ENCODE measurements at places on chromosomes 2 and 18. TPM values are rescaled to one million over a fixed set of nuclear protein-coding genes. Genes with fewer than 3 reads are reported as not detected.

TMEM37 gene
- total RNA-seq, result 0.37 TPM

DNA sequence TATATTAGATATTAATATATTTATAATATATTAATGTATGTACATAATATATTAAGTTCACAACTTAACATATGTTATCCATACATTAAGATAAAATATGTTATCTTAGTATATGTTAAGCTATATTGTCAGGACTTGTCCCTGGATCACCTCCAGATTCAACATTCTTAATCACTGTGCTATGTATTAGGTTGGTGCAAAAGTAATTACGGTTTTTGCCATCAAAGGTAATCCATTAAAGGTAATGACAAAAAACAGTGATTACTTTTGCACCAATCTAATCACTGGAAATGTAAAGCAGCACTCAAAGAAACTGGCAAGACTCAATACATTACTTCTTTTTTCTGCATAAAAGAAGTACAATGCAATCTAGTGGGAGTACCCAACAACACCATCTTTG is 1099.0 kb upstream of the SLC39A10 start:
- DNase-seq, result no peak
- no peaks in the 10 kb centered on the region for H3K36me3 ChIP-seq
- no peak overlapping the region for H3K27ac ChIP-seq
- H3K4me3 ChIP-seq, result no peak overlapping the region
- H3K27me3 ChIP-seq, result no peaks in the 10 kb centered on the region
- no peaks in the 10 kb centered on the region for H3K4me1 ChIP-seq

DUSP2 gene
- total RNA-seq, result 234 TPM

SDC1 gene
- 0.10 TPM for total RNA-seq

GRCh38 chr2:48131539-48132270 is 225.4 kb upstream of the FBXO11 start:
- H3K27ac ChIP-seq, result no peak overlapping the region
- H3K4me1 ChIP-seq, result no peaks in the 10 kb centered on the region
- no peaks in the 10 kb centered on the region for H3K36me3 ChIP-seq
- H3K4me3 ChIP-seq, result no peak overlapping the region
- H3K27me3 ChIP-seq, result no peaks in the 10 kb centered on the region

IAH1 gene
- total RNA-seq, result 49.7 TPM

GRCh38 chr18:10374636-10375293 is 79.7 kb upstream of the APCDD1 start:
- no peak for DNase-seq
- no peaks in the 10 kb centered on the region for H3K27me3 ChIP-seq
- H3K27ac ChIP-seq, result no peak overlapping the region
- no peaks in the 10 kb centered on the region for H3K4me1 ChIP-seq
- no peaks in the 10 kb centered on the region for H3K36me3 ChIP-seq

GRCh38 chr18:13680612-13681011 is 45.7 kb downstream of the FAM210A start:
- H3K27ac ChIP-seq, result no peak overlapping the region
- peaks cover 3% of the 10 kb centered on the region for H3K36me3 ChIP-seq
- no peaks in the 10 kb centered on the region for H3K4me1 ChIP-seq

DNA sequence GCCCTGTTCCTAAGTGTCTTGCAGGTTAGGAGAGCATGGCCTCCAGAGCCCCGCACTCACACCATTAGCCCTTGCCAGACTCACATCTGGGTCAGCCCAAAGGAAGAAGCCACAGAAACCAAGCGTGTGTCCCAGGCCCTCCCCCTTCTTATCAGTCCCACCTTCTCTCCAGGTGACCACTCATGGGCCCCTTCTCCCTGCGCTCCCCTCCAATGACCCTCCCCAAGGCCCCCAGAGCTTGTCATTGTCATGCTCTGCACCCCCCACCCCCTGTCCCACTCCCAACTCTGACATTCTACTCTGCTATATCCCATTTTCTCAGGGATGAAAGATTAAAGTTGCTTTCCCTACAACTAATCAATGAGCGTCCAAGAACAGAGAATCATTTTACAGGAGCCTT is 30.1 kb downstream of the CAPN14 start:
- H3K4me1 ChIP-seq, result no peaks in the 10 kb centered on the region
- no peaks in the 10 kb centered on the region for H3K27me3 ChIP-seq
- no peak overlapping the region for H3K27ac ChIP-seq

HADHB gene
- 67.3 TPM for total RNA-seq

DNA sequence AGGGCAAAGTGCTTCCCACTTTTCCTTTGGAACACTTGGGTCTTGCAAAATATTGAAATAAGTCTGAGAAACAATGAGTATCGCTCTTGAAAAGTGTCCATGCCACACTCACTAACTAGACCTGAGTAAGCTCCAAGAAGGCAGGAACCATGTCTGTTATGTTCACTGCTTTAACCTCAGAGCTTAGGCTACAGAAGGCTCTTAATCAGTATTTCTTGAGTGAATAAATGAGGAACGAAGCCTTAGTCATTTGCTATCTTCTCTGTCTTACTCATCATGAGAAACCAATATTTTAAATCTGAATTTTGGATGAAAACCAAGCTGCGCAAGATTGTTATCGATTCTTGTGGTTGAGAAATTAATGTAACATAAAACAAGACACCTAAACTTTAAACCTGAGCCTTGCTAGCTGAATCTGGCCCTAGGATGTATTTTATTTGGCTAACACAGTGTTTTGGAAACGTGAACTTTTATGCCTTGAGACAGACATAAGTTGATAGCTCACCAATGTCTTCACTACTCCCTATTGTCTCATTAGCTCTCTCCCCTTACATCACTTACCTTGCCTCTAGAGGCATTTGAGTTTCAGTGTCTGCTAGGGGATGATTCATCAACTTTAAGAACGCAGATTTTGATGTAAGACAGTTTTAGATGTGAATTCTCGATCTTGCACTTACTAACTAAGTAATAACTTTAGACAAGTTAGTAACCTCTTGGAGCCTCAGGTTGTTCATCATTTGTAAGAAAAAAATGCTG is 392.8 kb upstream of the MEIS1 start:
- H3K36me3 ChIP-seq, result no peaks in the 10 kb centered on the region
- DNase-seq, result no peak
- no peaks in the 10 kb centered on the region for H3K27me3 ChIP-seq
- no peak overlapping the region for H3K27ac ChIP-seq
- no peak overlapping the region for H3K4me3 ChIP-seq

- no peaks in the 10 kb centered on the region for H3K36me3 ChIP-seq
- H3K27ac ChIP-seq, result no peak overlapping the region
- H3K4me1 ChIP-seq, result no peaks in the 10 kb centered on the region
- no peak overlapping the region for H3K4me3 ChIP-seq
- no peaks in the 10 kb centered on the region for H3K27me3 ChIP-seq
Measured at GRCh38 chr2:102100371-102101096, 42.0 kb upstream of the IL1R1 start.

DNA sequence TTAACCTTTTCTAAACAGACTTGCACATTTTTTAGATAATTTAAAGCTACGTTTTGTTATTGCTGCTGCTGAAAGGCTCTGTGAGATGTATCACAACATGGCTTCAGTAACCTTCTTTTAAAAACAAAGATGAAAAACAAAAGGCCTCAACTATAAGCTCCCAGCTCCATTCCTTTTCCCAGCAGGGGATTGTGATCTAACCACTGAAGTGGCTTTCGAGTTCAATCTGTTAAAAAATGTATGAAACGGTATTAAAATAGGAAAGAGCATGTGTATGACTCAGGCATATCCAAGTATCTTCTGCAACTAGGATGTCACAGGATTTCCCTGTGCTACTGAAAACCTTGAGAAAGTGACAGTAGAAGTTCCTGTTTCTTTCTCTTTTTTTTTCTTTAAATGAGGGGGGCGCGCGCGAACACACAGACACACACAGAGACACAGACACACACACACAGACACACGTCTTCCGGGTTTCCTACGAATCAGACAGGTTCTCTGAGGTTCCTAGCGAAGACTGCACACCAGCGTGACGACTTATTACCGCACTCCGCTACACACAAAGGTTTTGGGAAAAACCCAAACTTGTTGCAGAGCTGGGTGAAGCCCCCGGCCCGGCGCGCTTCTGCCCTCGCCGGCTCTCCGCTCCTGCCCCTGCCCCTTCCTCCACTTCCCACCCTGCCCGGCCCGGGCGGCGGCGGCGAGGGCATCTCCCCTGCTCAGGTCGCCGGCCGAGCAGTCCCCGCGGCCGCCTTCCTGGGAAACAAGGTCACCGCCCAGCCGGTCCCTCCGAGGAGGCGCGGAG is 86.8 kb downstream of the RBMS1 start:
- H3K27me3 ChIP-seq, result no peaks in the 10 kb centered on the region
- no peaks in the 10 kb centered on the region for H3K36me3 ChIP-seq
- H3K27ac ChIP-seq, result peak overlapping the region; percentile 99

- no peak for DNase-seq
- no peaks in the 10 kb centered on the region for H3K36me3 ChIP-seq
- peaks cover 4% of the 10 kb centered on the region for H3K27me3 ChIP-seq
- H3K27ac ChIP-seq, result no peak overlapping the region
Measured at GRCh38 chr2:72141881-72142451, 5.7 kb downstream of the CYP26B1 start.

- peaks cover 19% of the 10 kb centered on the region for H3K4me1 ChIP-seq
- no peak for DNase-seq
- peak overlapping the region; percentile 74 for H3K27ac ChIP-seq
- no peaks in the 10 kb centered on the region for H3K36me3 ChIP-seq
- peak overlapping the region; percentile 43 for H3K4me3 ChIP-seq
Measured at GRCh38 chr2:42569883-42570282, 1.5 kb downstream of the MTA3 start.

DNA sequence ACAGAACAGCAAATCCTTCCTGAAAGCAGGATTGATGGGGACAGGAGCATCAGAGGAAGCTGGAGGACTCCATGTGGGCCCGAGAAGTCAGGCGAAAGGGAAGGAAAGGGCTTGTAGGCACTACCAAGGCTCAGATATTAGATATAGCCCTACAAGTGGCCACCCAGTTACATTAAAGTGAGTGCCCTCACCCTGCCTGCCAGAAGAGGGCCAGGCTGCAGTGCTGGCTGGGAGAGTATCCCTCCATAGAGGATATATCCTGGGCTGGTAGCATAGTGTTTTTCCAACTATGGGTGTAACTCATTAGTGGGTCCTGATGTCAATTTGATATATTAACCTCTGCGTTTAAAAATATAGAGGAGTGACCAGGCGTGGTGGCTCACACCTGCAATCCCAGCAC is 285.2 kb downstream of the MYCN start:
- no peaks in the 10 kb centered on the region for H3K27me3 ChIP-seq
- no peak overlapping the region for H3K4me3 ChIP-seq
- no peak overlapping the region for H3K27ac ChIP-seq
- no peak for DNase-seq

DNA sequence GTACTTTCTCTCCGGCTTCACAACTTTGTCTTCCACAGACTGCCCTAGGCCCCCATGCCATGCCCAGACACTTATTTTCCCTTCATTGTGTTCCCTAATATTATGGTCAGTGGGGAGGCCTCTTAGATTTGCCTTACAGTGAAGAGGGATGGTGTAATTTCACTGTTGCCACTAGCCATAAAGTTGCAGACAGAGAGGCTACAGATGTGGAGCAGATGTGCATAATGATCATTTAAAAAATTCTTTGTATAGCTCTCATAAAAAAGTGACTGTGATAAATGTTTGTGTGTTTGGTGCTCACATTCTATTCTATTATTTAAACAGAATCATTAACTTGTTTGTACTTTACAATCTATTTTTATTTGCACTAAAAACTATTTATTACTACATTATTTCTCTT is 67.5 kb upstream of the FN1 start:
- H3K36me3 ChIP-seq, result no peaks in the 10 kb centered on the region
- no peak overlapping the region for H3K27ac ChIP-seq
- H3K27me3 ChIP-seq, result no peaks in the 10 kb centered on the region
- H3K4me1 ChIP-seq, result no peaks in the 10 kb centered on the region
- H3K4me3 ChIP-seq, result no peak overlapping the region
- no peak for DNase-seq

Measured in naive thymus-derived CD4-positive, alpha-beta T cell (primary cell).